Right lung (tissue), 10 donors: ENCODE measurements at places on chromosomes 3 and 15.

DNA sequence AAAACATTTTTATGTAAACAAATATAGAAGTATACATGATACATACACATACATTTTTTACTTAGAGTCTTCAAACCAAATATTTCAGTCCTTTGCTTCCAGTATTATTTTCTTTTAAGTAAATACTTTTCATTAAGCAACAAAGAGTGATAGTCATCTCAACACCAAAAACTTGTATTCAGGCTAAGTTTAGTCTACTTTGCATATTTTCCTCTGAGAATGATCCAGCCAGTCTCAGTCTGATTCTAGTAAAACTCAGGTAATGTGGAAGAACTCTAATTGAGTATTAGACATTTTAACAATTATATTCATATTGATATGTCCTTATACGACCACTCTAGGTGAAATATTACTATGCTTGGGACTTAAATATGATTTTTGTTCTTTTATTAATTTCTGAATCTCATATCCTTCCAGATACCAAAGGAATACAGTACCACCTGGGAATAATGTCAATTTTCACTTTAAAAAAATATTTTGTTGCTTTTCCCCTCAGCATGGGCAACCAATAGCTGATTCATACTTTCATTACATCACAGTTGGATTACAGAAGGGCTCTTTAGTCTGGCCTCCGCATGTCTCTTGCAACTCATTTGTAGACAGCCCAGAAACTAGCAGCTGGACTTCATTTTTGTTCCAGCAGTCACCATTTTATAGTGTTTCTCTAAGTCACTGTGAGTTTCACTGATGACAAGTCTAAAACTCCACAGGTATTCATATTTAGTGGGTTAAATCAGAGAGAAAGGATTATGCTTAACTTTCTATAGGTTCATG is 390.4 kb downstream of the ZBTB20 start:
- DNase-seq = peak; percentile 37

DNA sequence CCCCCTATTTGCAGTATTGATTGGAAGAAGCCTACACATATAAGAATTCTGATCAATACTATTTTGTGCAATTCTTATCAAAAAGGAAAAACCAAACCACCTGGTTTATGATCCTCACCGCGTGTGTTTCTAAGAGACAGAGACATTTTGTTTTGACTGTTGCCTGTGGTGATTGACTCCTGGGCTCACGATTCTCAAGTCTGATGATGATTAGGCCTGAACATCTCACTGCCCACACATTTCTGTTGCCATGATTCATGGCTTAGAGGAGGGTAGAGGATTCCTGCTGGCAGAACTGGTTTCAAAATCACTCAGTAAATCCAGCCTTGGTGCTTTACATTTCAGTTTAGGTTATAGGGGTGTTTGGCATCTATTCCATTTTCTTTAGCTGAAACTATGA is 88.3 kb upstream of the UBE3A start:
- DNase-seq = no peak

DNA sequence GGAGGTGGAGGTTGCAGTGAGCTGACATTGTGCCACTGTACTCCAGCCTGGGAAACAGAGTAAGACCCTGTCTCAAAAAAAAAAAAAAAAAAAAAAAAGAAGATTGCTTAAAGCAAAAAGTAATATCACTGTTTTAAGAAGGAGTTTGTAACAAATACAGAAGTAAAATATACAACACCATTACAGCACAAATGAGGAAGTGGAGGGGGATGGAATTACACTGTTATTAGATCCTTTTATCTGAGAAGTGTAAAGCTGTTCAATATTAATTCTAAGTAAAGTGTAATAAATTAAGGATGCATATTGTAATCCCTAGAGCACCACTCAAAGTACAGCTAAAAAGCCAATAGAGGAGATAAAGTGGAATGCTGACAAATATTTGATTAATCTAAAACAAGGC is 47.0 kb upstream of the SNRPA1 start:
- DNase-seq = no peak

DNA sequence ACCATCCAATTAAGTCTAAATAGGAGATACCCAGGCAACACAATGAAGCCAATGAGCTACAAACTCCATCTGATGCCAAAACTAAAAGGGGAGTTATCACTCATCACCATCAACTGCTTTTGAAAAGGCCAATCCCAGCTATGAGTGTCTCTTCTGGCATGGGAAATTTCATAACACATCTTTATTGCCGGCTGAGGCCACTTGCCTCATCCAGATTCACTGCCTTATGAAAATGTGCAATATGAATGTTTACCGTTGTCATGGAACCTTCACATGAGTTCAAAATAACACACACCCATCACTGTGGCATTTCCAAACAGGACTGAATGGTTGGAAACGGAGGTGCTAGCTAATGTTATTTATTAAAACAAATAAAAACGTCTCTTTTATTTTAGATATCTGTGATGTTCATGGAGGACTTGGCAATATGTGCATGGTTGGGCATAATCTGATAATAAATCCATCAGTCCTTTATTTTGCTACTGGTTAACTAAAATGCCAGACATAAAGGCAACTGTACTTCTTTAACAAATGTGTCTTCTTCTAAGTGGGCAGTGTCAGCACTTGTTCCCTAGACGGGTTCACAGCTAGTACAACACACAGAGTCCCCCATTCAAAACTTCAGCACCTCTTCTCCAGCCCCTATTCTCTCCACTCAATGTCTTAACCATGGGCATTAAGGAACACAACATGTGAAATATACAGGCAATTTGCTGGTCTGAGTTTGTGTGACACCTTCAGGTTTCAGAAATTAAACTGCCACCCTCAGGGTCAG is 143.9 kb downstream of the MAGI1 start:
- DNase-seq = peak; percentile 31

DNA sequence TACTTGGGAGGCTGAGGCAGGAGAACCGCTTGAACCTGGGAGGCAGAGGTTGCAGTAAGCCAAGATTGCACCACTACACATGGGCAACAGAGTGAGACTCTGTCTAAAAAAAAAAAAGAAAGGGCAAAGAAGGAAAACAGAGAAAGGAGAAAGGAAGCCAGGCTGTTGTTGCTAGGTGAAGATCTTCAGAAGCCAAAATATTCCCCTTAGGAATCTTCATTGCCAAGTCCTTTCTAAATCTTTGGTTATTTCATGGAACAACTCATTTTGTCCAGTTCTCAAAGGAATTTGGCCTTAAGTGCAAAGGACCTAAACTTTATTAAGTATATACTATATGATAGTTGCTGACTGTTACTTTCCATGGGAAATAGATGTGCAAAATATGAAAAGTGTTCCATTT is 59.2 kb upstream of the OSBPL11 start:
- no peak for DNase-seq

DNA sequence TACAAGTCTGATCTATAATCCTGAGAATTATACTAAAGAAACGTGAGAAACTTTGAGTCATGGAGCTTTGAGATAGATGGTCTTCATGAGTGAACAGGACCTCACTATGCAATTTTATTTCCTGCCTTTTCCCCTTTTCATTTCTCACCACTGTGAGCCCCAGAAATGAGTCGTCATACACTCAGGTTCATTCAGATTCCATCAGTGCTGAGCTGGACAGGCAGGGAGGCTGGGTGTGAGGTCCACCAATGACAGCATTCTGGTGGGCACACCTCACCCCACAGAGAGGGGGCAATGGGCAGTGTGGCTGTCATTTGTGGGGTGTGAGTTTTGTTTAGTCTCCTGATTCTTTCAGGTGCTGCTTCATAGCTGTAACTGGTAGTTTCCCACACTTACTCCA is 16.9 kb downstream of the TIGIT start:
- DNase-seq = no peak

GRCh38 chr3:135368316-135368715 is 573.3 kb downstream of the EPHB1 start:
- no peak for DNase-seq

DNA sequence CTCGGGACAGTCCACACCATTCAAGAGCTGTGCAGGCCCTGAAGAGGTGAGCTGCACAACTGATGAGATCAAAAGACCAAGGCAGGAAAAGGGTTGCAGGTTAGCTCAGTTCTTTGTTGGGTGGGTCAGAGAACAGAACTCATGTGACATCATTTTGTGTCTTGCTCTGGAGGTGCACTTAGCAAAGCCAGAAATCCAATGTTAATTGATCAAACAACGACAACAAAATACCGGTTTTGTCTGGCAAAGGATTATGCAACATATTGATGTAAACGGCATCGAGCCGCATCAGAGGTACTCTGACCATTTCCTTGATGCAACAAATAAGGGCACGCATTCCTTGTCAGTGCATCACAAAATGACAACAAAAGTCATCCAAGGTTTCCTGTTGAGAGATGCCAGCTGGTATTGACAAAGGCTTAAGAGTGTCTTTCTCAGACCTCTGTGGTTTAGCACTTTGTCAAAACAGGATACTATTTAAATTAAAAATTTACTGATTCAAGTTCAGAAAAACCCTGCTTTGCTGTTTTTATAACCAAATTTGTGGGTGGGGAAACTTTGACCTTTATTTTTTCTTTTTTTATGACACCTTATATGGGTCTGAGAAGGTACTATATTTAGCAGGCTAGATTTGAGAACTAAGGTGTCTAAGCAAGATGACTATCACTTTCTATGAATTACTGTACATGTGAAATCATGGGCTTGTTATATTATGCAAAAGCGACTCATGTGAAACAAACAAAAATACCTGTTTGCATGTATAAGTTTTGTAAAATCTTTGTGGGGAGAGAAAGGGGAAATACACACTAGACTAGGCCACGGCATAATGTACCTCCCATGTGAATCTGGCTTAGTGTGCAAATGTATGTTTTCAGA is 496.1 kb downstream of the FOXP1 start:
- no peak for DNase-seq

GRCh38 chr3:40340541-40341170 is 31.1 kb downstream of the EIF1B start:
- no peak for DNase-seq

DNA sequence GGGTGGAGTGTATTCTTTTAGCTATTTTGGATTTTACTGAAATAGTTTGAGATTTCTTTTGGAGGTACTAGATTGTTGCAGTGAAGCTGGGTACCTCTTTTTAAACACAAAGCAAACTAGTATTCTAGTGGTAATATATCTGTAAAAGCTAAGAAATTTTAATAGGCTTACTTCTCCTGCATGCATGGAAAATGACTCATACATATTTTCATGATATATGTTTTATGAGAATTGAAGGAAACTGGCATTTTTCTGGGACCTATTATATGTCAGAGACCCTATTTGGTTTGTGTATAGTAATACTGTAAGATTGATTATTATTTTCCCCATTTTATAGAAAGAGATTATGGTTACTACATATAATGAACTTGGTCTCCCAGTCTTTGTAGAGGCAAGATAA is 851.0 kb downstream of the DIPK2A start:
- DNase-seq = no peak

DNA sequence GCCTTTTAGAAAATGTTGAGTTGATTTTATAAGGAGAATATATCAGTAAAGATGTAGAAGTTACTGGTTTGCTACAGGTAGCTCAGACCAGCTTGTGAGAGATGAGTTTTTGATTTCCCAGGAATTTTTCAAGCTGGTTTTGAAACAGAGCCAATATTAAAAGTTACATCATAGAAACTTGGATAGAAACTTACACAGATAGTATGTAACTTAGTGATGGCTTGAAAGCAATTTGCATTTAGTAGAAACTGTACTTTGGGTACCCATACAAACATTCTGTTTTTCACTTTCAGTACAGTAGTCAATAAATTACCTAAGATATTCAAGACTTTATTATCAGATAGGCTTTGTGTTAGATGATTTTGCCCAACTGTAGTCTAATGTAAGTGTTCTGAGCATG is 93.4 kb downstream of the RBMS3 start:
- no peak for DNase-seq

DNA sequence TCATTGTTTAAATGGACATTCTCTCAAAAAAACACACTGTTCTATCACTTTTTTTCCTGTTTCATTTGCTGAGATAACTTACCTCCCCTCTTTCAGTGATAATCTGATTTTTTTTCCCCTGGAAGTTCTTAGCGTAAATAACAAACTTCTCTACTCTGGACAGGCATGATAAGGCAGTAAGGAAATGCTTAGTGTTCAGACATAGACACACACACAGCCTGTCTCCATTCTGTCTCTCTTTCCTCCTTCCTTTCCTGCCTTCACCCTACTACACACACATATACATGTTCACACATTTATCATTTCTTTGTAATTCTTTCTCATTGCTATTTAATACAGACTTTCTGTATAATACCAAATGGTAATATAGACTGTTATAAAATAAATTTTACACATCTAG is 470.8 kb upstream of the ROBO1 start:
- DNase-seq = no peak

DNA sequence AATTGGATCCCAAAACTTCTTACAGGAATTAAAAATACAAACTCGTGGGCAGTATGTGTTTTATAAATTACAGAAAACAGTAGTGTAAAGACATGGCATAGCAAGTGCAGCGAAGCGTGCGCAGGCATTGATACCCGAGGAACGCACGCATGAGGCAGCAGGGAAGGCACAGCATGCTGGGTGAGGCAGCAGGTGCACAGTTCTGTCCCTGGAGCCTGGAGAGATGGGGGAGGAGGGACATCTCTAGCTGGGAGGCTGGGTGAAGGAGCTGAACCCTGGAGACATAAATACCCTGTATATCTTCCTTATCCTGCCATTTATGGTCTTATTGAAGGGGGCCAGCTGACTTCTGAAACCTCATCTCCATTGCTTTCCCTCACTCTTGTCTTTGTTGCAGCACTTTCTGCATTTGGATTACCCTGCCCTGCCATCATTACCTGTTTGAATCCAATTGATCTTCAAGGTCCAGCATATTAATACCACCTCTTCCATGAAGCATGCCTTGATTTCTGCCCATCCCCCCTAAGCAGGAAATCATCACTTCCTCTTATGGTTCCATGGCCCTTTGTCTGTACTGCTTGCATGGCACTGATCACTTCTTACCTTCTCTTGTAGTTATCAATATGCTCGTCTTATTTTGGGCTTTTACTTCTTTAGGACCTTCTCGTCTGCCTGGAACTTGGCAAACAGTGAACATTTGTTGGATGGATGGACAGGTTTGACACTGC is 20.5 kb downstream of the LPP start:
- DNase-seq = no peak

DNA sequence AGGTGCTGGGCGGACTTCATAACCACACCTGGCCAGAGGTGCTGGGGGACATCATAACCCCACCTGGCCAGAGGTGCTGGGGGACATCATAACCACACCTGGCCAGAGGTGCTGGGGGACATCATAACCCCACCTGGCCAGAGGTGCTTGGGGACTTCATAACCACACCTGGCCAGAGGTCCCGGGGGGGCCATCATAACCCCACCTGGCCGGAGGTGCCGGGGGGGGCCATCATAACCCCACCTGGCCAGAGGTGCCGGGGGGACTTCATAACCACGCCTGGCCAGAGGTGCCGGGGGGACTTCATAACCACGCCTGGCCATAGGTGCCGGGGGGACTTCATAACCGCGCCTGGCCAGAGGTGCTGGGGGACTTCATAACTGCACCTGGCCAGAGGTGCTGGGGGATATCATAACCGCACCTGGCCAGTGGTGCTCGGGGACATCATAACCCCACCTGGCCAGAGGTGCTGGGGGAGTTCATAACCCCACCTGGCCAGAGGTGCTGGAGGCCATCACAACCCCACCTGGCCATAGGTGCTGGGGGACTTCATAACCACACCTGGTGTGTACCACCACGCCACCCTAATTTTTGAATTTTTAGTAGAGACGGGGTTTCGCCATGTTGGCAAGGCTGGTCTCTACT is 10.7 kb upstream of the TUBGCP5 start:
- no peak for DNase-seq
